ENCODE measurements at places on chromosomes 6 and 20.

- no peaks in the 10 kb centered on the region for H3K4me1 ChIP-seq
- H3K27ac ChIP-seq: no peak overlapping the region
- no peaks in the 10 kb centered on the region for H3K27me3 ChIP-seq
- H3K4me3 ChIP-seq: no peak overlapping the region
- H3K36me3 ChIP-seq: no peaks in the 10 kb centered on the region
Measured at GRCh38 chr6:56361812-56362211, 114.4 kb upstream of the COL21A1 start.

- no peak for DNase-seq
- H3K36me3 ChIP-seq: no peaks in the 10 kb centered on the region
- no peaks in the 10 kb centered on the region for H3K27me3 ChIP-seq
- H3K4me3 ChIP-seq: no peak overlapping the region
- no peak overlapping the region for H3K27ac ChIP-seq
- no peaks in the 10 kb centered on the region for H3K4me1 ChIP-seq
Measured at GRCh38 chr6:165600606-165601005, 62.4 kb downstream of the PDE10A start.

GRCh38 chr20:51734876-51735720, 33.1 kb downstream of the ATP9A start:
- no peaks in the 10 kb centered on the region for H3K36me3 ChIP-seq
- peaks cover 3% of the 10 kb centered on the region for H3K4me1 ChIP-seq
- no peak overlapping the region for H3K27ac ChIP-seq
- H3K4me3 ChIP-seq: no peak overlapping the region

DNA sequence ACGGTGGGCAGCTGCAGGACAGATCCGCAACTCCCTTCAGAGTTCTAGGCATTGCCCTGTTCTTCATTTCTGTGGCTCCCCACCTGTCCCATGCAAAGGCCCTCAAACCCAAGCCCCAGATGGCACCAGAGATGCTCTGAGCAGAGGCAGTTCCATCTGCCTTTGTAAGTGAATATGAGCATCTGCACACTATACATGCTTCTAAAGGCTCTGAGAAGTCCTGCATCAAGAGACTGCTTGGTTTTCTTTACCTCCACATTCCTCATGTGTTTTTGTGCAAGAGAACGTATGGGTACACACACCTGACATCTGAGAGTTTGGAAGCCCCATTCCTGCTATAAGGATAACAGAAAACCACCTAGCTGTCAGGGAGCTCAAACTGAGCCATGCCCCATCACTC, 14.4 kb upstream of the CST7 start:
- no peak overlapping the region for H3K27ac ChIP-seq
- DNase-seq: no peak
- H3K4me1 ChIP-seq: peaks cover 25% of the 10 kb centered on the region
- no peaks in the 10 kb centered on the region for H3K36me3 ChIP-seq
- H3K27me3 ChIP-seq: peaks cover 4% of the 10 kb centered on the region

GRCh38 chr6:144177726-144178125, 27.4 kb downstream of the STX11 start:
- H3K27ac ChIP-seq: no peak overlapping the region
- DNase-seq: no peak
- peaks cover 72% of the 10 kb centered on the region for H3K36me3 ChIP-seq
- no peaks in the 10 kb centered on the region for H3K27me3 ChIP-seq
- H3K4me3 ChIP-seq: no peak overlapping the region

GRCh38 chr20:3160418-3160817, 753 bp upstream of the FASTKD5 start:
- no peak for DNase-seq
- peaks cover 28% of the 10 kb centered on the region for H3K4me1 ChIP-seq
- H3K27ac ChIP-seq: no peak overlapping the region
- peaks cover 6% of the 10 kb centered on the region for H3K27me3 ChIP-seq

DNA sequence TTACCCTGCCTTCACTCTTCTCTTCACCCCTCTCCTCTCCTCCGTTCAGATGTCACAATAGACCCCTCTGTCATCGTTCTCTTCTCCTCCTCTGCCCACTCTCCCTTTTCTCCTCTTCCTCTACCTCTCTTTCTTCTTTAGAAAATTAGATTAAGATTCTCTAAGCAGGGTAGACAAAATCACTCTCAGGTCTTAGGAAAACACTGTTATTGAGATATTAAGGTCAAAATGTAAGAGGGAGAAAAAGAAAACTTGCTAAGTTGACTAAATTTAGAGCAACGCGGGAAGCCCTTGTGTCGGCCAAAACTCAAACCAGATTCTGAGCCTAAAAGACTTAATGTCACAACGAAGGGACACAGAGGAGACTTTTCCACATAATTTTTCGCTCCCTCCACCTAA, 22.1 kb upstream of the ZNF184 start:
- peaks cover 52% of the 10 kb centered on the region for H3K27me3 ChIP-seq
- H3K4me3 ChIP-seq: peak overlapping the region; percentile 83
- H3K4me1 ChIP-seq: peaks cover 9% of the 10 kb centered on the region

DNA sequence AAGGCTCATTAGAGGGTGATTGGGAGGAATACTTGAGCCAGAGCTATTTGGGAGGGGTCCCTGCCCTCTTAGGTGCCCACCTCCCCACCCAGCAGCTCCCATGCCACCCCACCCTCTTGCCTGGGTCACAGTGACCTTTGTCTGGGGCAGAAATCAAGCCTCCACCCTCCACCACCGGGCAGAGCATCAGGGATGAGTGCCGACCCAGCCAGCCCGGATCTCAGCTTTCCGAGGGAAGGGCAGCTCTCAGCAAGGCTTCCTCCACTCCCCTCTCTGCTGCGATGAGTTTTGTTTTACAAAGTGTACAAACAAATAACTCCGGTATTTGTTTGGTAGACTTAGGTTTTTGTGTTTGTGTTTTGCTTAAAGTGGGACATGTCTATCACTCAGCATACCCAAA, 136.7 kb upstream of the CST7 start:
- H3K27ac ChIP-seq: no peak overlapping the region
- no peak overlapping the region for H3K4me3 ChIP-seq
- H3K4me1 ChIP-seq: peaks cover 11% of the 10 kb centered on the region
- peaks cover 15% of the 10 kb centered on the region for H3K27me3 ChIP-seq
- no peak for DNase-seq

- no peak overlapping the region for H3K27ac ChIP-seq
- peaks cover 23% of the 10 kb centered on the region for H3K36me3 ChIP-seq
- no peak for DNase-seq
Measured at GRCh38 chr20:16381444-16381843, 191.8 kb downstream of the KIF16B start.

- H3K36me3 ChIP-seq: peaks cover 29% of the 10 kb centered on the region
- DNase-seq: peak; percentile 8
- H3K27ac ChIP-seq: peak overlapping the region; percentile 86
- H3K4me3 ChIP-seq: no peak overlapping the region
- H3K4me1 ChIP-seq: peaks cover 13% of the 10 kb centered on the region
Measured at GRCh38 chr6:125904871-125905270, 51.7 kb upstream of the HINT3 start.

DNA sequence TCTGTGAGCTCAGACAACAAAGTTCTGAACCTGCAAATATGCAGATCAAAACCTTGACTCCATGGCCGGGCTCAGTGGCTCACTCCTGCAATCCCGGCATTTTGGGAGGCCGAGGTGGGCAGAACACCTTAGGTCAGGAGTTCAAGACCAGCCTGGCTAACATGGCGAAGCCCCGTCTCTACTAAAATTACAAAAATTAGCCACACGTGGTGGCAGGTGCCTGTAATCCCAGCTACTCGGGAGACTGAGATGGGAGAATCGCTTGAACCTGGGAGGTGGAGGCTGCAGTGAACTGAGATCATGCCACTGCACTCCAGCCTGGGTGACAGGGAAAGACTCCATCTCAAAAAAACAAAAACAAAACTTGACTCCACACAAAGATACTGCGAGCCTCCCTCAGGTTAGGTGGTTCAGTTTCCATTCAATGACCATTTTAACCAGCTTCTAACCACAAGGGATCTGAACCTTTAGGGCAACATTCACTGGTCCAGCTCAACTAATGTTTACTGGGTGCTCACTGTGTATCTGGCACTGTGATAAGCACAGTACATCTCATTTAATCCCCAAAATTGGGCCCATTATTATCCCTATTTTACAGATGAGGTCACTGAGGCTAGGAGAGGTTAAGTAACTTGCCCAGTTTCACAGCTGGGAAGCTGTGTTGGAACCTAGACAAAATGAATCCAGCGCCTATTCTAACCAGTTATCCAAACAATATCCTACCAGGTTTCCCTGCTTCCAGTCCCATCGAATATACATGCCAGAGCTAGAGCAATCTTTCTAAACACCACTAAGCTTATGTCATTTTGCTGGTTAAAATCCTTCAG, 1.8 kb downstream of the SNRPB start:
- peaks cover 58% of the 10 kb centered on the region for H3K36me3 ChIP-seq
- H3K27ac ChIP-seq: peak overlapping the region; percentile 81
- no peak for DNase-seq
- H3K4me1 ChIP-seq: peaks cover 50% of the 10 kb centered on the region

- no peaks in the 10 kb centered on the region for H3K27me3 ChIP-seq
- no peak for DNase-seq
- peaks cover 24% of the 10 kb centered on the region for H3K4me1 ChIP-seq
- H3K27ac ChIP-seq: no peak overlapping the region
- H3K4me3 ChIP-seq: no peak overlapping the region
Measured at GRCh38 chr6:62391358-62391757, 105.3 kb upstream of the KHDRBS2 start.

GRCh38 chr6:131792091-131792496, 15.7 kb upstream of the ENPP1 start:
- no peaks in the 10 kb centered on the region for H3K36me3 ChIP-seq
- H3K4me3 ChIP-seq: no peak overlapping the region
- no peak for DNase-seq
- peaks cover 3% of the 10 kb centered on the region for H3K4me1 ChIP-seq
- H3K27me3 ChIP-seq: peaks cover 9% of the 10 kb centered on the region

- peaks cover 16% of the 10 kb centered on the region for H3K4me1 ChIP-seq
- peaks cover 37% of the 10 kb centered on the region for H3K36me3 ChIP-seq
- no peak overlapping the region for H3K4me3 ChIP-seq
Measured at GRCh38 chr6:149763866-149764265, 14.3 kb downstream of the PCMT1 start.

DNA sequence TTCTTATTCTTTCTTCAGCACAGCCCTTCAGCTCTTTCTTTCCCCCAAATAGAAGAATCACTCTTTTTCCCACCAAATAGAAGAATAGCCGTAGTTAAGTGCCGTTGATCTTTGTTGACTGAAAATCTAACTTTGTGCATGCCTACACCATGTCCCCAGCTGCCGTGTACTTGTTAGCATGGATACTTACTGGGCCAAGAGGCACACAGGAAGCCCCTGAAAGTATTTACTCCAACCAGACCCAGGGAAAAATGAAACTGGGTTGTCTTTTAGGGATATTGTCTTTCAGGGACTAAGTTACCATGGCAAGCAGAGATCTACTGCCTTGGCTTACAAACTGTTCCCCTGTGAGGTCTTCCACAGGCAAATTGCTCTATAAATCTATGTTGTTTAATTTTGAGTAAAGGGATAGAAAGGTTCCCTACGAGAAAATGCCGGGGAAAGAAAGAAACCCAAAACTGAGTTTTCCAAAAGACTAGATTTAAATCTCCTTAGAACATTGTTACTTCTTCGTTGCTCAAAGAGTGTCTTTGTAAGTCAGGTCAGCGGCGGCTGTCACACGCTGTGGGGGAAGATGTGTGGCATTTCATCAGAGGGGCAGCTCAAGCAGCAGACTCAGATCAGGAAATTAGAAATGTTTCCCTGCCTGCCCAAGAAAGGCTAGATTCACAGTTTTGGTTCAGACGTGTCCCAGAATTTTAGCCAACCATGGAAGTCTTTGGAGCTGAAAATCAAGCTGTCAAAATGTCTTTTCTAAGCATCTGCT, 188.2 kb upstream of the PRND start:
- H3K27me3 ChIP-seq: peaks cover 26% of the 10 kb centered on the region
- H3K4me1 ChIP-seq: no peaks in the 10 kb centered on the region
- DNase-seq: no peak
- no peaks in the 10 kb centered on the region for H3K36me3 ChIP-seq
- H3K4me3 ChIP-seq: no peak overlapping the region

- no peaks in the 10 kb centered on the region for H3K27me3 ChIP-seq
- H3K36me3 ChIP-seq: peaks cover 12% of the 10 kb centered on the region
- no peak for DNase-seq
- H3K4me1 ChIP-seq: peaks cover 7% of the 10 kb centered on the region
- H3K4me3 ChIP-seq: no peak overlapping the region
Measured at GRCh38 chr6:136614350-136614749, 64.1 kb upstream of the MAP7 start.

DNA sequence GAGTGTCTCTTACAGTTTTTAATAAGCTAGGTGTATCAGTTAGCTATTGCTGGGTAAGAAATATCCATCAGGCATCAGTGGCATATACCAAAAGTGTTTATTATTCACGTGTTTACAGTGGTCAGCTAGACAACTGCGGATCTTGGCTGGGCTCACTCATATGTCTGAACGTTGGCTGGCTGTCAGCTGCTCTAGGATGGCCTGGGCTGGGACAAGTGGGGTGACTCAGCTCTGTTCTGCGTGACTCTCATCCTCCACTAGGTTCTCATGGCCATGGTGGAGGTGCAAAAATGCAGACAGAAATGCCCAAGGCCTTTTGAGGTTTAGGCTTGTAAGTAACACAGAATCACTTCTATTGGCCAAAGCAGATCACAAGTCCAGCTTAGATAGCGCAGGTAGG, 22.0 kb downstream of the ZNF341 start:
- no peak overlapping the region for H3K27ac ChIP-seq
- no peaks in the 10 kb centered on the region for H3K4me1 ChIP-seq
- H3K36me3 ChIP-seq: peaks cover 45% of the 10 kb centered on the region
- DNase-seq: no peak

DNA sequence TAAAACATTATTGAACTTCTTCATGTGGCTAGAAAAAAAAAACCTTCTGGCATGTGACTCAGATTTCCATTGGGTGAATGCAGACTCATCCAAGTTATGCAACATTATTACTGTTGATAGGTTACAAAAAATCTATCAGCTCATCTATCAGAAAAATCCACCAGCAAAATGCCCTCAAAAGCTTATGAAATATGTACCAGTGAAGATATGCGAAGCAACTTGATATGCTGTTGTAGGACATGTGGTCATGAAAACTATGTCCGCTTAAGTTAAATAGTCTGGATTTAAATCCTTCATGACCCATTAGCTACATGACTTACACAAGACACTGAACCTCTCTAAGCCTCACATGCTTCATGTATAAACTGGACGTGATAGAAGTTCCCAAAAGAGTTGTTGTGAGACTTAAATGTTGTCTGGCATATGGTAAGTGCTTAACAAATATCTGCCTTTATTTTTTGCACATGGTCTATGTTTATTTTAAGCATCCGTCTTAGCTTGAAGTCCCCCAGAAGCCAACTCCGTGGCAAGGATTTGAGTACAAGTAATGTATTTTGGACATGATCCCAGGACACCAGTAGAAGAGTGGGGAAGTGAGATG, 12.5 kb upstream of the BFSP1 start:
- peaks cover 20% of the 10 kb centered on the region for H3K27me3 ChIP-seq
- no peak overlapping the region for H3K27ac ChIP-seq
- no peaks in the 10 kb centered on the region for H3K36me3 ChIP-seq
- no peak for DNase-seq
- peaks cover 4% of the 10 kb centered on the region for H3K4me1 ChIP-seq

- peaks cover 16% of the 10 kb centered on the region for H3K27me3 ChIP-seq
- no peak overlapping the region for H3K27ac ChIP-seq
- no peaks in the 10 kb centered on the region for H3K4me1 ChIP-seq
- peaks cover 14% of the 10 kb centered on the region for H3K36me3 ChIP-seq
- DNase-seq: no peak
- no peak overlapping the region for H3K4me3 ChIP-seq
Measured at GRCh38 chr20:58818586-58819285, 32.0 kb downstream of the GNAS-AS1 start.
